ENCODE measurements at places on chromosomes 12 and 14. TPM values are rescaled to one million over a fixed set of nuclear protein-coding genes. Genes with fewer than 3 reads are reported as not detected.

DNA sequence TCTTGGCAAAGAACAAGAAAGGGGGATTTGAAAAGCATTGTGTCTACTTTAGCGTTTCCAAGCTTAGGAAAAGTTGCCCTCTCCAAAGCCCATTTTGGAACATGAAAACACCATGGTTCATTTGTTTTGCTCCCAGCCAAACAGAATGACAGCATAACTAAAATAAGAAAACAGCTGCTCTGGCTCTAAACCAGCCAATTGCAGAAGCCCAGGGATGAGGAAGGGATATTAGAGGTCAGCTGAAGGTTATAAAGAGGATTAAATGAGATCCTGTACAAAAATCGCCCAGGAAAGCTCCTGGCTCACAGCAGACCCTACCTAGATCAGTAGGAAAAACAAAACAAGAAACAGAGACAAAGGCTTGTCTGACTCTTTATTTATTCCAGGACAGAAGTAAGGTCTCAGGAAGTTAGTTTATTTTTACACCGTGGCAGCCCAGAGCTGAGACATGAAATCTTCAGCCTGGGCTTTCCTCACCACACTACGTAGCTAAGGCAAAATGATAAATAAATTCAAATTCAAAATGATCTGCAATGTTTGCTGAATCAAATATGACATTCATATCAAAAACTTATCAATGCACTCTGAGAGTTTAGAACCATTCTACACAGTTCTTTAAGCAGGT is 25.9 kb downstream of the SPX start:
- H3K4me3 ChIP-seq, result no peak overlapping the region
- H3K27me3 ChIP-seq, result no peaks in the 10 kb centered on the region
- no peaks in the 10 kb centered on the region for H3K36me3 ChIP-seq
- peak overlapping the region; percentile 23 for H3K27ac ChIP-seq
- H3K4me1 ChIP-seq, result peaks cover 4% of the 10 kb centered on the region
- ATAC-seq, result peak; percentile 46

DNA sequence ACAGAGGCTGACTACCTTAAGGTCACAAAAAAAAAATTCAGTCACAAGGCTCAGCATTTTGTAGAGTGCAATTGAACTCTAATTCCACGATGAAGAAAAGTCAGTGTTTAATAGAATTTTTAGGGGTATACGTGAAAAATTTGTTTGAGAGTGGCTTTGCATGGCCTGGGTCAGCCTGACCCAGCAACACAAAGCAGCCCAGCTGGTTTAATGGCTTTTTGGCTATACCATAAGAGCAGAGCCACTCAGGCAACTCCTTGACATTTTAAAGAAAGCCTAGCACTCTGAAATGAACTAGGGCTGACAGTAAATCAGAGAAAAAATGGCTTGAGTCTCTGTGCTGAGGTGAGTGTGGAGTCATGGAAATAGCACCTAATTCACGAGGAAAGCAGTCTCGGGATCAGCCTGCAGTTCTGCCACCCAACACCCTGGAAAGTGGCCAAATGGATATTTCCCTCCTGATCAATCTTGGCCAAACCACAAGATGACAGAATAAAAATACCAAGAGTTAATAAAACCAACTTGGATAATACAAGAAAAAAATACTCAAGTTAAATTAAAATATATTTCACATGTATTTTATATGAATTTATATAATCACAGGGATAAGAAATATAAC is 59.5 kb downstream of the GALNT4 start:
- no peak for ATAC-seq
- no peaks in the 10 kb centered on the region for H3K36me3 ChIP-seq
- H3K4me1 ChIP-seq, result peaks cover 22% of the 10 kb centered on the region
- no peaks in the 10 kb centered on the region for H3K27me3 ChIP-seq
- H3K4me3 ChIP-seq, result no peak overlapping the region

- ATAC-seq, result no peak
- H3K36me3 ChIP-seq, result no peaks in the 10 kb centered on the region
- peaks cover 4% of the 10 kb centered on the region for H3K27me3 ChIP-seq
- H3K27ac ChIP-seq, result no peak overlapping the region
- no peak overlapping the region for H3K4me3 ChIP-seq
Measured at GRCh38 chr14:20550926-20551325, 9.9 kb downstream of the RNASE9 start.

DNA sequence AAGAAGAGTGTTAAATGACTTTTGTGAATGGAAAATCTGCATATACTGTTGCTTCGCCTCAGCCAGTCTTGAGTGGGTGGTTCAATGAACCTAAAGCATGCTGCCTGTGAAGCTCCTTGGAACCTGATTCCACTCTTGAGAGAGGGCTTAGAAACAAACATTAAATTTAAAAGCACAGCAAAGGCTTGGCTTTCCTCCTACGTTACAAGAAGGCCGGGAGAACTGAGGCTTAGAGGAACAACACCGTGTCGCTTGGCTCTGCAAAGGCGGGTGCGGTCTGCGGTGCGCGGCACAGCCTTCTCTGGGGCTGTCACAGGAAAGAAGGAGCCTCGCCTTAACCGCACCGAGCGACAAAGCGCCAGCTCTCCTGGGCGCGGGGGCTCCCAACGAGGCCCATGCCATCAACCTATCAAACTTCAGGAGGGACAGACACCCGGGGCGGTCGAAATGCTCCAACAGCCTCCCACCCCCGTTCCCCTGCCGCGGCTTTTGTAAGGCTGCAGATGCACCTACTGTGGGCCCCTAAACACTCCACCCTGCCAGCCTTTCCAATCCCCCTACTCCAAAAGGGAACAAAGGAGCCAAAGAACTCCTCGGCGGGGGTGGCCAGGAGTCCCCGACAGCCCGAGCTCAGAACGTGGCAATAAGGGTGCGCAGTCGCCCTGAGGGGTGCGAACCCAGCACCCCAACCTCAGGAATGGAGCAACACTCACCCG is 729 bp downstream of the OSBPL8 start:
- ATAC-seq, result peak; percentile 46
- no peaks in the 10 kb centered on the region for H3K36me3 ChIP-seq
- H3K4me1 ChIP-seq, result peaks cover 50% of the 10 kb centered on the region
- H3K4me3 ChIP-seq, result peak overlapping the region; percentile 90
- H3K27ac ChIP-seq, result peak overlapping the region; percentile 92
- H3K27me3 ChIP-seq, result no peaks in the 10 kb centered on the region

The DAO gene
- total RNA-seq, result not detected

DNA sequence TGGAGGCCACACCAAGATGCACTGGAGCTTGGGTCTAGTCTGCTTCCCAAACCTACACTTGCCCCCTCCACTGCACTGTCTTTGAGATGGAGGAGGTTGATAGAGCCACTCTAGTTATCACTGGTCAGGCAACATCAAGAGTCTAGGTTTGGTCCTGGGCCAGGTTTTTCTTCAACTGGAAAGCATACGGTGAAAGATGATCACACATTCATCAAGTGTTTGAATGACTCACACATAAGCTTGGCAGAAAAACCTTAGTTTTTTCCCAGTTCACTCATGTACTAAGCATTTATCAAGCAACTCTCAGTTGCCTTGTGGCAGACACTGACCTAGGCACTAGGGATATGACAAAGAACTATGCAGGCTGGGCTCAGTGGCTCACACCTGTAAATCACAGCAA is 84.5 kb downstream of the PLEKHG3 start:
- no peak overlapping the region for H3K27ac ChIP-seq
- H3K36me3 ChIP-seq, result no peaks in the 10 kb centered on the region
- ATAC-seq, result no peak
- H3K27me3 ChIP-seq, result no peaks in the 10 kb centered on the region

The IFI27L2 gene
- total RNA-seq, result 67.2 TPM

DNA sequence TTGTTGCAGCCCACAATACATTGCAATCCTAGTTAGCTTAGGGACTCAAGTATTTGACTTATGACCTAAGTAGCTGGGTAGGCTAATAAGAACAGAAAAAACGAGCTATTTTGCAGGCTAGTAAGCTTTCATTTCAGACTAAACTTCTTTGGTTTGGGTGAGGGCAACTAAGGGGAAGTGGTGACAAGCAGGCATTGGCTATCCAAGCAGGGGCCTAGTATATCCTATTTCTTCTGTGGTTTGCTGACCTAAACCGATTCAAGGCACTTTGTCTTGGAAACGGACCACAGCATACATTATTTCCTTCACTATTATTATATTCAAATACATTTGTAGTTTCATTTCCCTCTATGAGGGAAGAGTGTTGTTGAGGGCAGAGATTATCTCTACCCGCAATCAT is 21.6 kb upstream of the SLC5A8 start:
- H3K27me3 ChIP-seq, result peaks cover 4% of the 10 kb centered on the region
- no peak for ATAC-seq
- H3K4me1 ChIP-seq, result no peaks in the 10 kb centered on the region
- H3K36me3 ChIP-seq, result no peaks in the 10 kb centered on the region
- no peak overlapping the region for H3K4me3 ChIP-seq
- H3K27ac ChIP-seq, result no peak overlapping the region

DNA sequence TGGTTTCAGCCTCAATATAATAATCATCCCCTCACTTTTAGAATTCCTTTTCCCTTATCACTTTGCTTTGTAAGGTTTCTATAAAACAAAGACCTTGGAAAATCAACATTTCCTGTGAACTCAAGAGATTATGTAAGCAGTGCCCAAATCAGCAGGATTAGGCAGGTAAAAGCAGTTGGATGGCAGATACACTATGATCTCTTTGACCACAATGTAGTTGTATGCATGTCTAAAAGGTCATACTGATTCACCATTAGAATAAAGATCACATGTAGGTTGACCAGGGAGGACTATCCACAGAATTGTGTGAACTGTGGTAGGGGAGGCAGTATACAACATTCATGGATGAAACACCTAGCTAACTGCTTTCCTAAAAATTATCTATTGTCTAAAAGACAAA is 57.5 kb downstream of the DENND5B start:
- ATAC-seq, result no peak
- H3K4me3 ChIP-seq, result no peak overlapping the region
- H3K27me3 ChIP-seq, result no peaks in the 10 kb centered on the region
- no peak overlapping the region for H3K27ac ChIP-seq
- no peaks in the 10 kb centered on the region for H3K4me1 ChIP-seq

DNA sequence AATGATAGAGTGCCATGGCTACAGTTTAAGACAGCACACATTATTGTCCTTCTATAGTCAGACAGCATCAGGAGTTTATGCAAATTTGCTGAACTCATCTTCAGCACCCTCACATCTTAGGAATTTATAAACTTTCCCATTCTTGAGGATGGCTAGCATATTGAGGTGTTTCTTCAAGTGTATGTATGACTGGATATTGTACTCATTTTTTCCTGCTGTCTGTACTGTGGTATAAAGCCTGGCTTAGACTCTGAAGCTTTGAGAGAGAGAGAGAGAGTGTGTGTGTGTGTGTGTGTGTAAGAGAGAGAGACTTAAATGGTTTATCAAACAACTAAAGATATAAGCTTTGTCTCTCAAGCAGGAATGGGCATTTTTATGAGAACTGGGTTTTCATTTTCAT is 161.6 kb downstream of the PIK3C2G start:
- no peaks in the 10 kb centered on the region for H3K4me1 ChIP-seq
- no peak overlapping the region for H3K4me3 ChIP-seq
- no peak overlapping the region for H3K27ac ChIP-seq
- H3K27me3 ChIP-seq, result no peaks in the 10 kb centered on the region
- ATAC-seq, result no peak

DNA sequence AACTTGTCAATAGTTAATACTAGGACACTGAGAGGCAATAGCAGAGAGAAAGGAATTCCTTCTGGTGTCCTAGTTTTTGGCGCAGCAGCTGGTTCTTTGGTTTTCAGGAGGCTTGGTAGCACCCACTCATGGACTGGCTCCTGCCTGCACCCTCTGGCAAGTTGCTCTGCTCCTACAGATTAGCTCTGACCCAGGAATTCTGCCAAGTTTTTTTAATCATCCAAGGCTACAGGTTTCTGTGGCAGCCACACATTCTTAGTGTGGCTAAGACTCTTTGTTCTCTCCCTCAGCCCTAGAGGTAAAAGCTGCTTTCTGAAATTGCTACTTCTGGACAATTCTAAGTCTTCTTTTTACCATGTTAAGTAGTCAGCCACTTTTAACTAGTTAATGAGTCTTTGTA is 72.0 kb upstream of the FKBP4 start:
- H3K27ac ChIP-seq, result no peak overlapping the region
- no peaks in the 10 kb centered on the region for H3K4me1 ChIP-seq
- ATAC-seq, result no peak
- no peak overlapping the region for H3K4me3 ChIP-seq
- H3K27me3 ChIP-seq, result peaks cover 19% of the 10 kb centered on the region

DNA sequence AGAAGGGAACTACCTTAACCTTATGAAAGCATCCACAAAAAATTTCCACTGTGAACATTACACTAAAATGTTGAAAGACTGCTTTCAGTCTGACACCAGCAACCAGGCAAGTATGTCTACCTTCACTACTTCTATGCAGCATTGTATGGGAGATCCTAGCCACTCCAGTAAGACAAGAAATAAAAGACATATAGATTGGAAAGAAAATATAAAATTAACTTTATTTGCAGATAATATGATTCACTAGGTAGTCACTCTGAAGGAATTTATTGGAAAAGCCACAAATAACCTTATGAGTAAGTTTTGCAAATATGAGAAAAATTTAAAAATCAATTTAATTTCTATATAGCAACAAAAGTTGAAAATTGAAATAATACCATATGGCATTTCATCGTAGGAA is 172.0 kb downstream of the RERGL start:
- no peaks in the 10 kb centered on the region for H3K27me3 ChIP-seq
- no peak overlapping the region for H3K4me3 ChIP-seq
- H3K36me3 ChIP-seq, result no peaks in the 10 kb centered on the region
- ATAC-seq, result no peak

DNA sequence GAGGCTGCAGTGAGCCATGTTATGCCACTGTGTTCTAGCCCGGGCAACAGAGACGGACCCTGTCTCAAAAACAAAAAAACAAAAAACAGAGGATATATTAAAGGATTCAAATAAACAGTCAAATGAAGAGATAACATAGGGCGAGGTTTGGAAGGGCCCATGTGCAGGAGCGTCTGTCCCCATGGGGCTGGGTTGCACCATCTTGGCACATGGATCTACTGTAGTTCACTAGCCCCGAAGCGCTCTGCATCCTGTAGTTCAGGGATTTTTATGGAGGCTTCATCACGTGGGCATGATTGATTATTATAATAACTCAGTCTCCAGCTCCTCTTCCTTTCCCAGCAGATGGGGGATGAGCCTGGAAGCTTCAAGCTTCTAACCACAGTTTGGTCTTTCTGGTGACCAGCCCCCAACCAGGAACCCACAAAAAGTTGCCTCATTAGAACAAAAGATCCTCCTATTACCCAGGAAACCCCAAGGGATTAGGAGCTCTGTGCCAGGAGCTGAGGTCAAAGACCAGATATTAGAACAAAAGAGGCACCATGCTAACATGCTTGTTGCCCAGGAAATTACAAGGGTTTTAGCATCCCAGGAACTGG is 59.9 kb downstream of the HCAR2 start:
- H3K27ac ChIP-seq, result no peak overlapping the region
- no peaks in the 10 kb centered on the region for H3K36me3 ChIP-seq
- no peak for ATAC-seq
- no peaks in the 10 kb centered on the region for H3K27me3 ChIP-seq
- H3K4me3 ChIP-seq, result no peak overlapping the region

DNA sequence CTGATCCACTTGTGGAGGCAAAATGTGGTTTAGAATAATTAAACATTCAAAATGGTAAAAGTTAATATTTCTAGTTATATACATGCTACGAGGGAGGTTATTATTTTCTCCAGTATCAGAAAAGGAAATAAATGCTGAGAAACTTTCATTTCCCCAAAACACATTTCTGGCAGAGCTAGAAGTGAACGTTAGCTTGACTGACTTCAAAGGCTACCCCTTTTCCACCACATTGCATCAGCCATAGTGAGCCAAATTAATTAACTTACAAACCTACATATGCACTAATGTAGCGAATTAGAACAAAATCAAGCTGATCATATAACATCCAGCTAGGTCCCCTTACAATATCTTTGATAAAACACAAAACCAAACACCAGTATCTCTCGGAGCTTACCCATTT is 49.3 kb upstream of the RERGL start:
- no peak overlapping the region for H3K4me3 ChIP-seq
- no peaks in the 10 kb centered on the region for H3K36me3 ChIP-seq
- no peak overlapping the region for H3K27ac ChIP-seq
- no peaks in the 10 kb centered on the region for H3K27me3 ChIP-seq
- no peaks in the 10 kb centered on the region for H3K4me1 ChIP-seq

Measured in gastroesophageal sphincter (tissue), 4 donors.